Glutamatergic neuron (in vitro differentiated cells): ENCODE measurements at places on chromosomes 3 and 15.

DNA sequence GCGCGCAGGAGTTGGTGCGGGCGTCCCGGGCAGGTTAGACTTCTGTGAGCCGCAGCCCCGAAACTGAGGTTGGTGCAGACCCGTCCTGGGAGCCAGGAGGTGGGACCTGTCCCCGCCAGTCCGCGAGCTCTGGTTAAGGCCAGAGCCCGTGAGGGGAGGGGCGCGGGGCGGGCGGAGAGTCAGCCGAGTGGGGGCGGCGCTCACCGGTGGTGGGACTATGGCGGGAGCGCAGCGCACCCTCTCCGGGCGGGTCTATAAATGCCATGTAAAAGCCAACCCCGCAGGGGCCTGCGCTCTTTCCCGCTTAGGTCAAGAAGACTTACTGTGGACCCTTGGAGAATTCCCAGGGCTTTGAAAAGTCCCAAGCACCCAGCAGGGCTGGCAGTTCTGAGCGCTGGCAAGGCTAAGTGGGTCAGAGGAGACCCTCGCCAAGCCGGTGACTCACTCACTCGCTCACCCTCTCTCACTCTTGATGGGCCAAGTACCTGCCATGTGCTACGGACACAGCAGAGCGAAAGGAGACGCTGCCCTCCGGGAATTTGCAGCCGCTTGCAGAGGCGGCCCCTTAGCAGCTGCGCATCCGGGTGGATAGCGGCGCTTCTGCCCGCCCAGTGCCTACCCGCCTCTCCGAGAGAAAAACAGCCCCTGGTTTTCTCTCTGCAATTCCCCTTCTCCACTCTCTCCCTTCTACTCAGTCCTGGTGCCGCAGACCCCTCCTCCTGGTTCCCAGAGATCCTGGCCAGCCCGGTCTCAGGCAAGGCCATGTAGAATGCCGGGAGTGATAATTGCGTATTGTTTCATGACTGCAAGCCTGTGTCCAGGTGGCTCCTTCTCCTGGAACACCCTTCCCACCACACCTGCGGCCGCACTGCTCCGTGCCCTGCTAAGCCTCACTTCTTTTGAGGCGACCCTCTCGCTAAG, at the start of gene ALDH1L1:
TSS of gene ALDH1L1 (minus strand) at position 110 of the 921 bp plus-strand sequence. CDS start 19,607 bp downstream, outside the sequence.
- peak; percentile 59 for DNase-seq

- DNase-seq, result no peak
These were observed 16.0 kb downstream of the NEK10 start for GRCh38 chr3:27353221-27353620.

DNA sequence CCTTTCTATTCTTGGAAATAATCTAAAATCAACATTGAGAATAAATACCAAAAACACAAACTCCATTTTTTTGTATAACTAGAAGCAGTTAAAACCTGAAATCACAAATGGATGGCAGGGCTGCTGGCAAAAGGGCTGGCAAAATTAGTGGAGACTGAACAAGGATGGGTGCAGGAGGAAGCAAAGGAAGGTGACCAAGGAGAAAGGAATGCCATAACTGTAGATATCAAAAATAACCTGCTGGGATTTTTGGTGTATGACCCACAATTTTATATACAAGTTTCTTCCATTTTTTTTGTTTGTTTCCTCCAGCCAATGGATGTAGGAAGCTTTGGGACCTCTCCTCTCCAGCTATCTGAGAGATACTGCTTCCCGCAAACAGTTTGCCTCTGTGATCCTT, 12.7 kb downstream of the CFAP44 start:
- DNase-seq, result no peak

- DNase-seq, result no peak
These were observed 306.8 kb upstream of the ATP11B start for GRCh38 chr3:182486463-182486862.

GRCh38 chr3:2802429-2802828, 307.7 kb downstream of the IL5RA start:
- no peak for DNase-seq

DNA sequence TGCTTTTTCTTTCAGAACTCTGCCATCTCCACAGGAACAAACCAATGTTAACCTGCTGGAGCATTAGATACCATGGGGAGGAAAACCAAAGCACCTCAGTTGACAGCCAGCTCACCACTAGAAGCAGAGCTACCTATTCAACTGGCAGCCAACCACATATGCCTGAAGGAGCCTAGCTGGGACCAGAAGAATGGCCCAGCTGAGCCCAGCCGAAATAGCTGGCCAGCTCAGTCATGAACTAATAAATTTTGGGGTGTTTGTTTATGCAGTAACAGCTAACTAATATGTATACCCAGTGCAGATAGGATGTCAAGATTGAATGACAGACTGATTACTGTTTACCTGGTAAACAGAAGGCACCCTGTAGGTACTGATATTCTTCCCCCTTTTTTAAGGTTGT, 1117.5 kb downstream of the TBL1XR1 start:
- no peak for DNase-seq

GRCh38 chr3:127221446-127222035, 28.6 kb downstream of the PRR23E start:
- DNase-seq, result no peak

- no peak for DNase-seq
These were observed 74.1 kb downstream of the MESD start for GRCh38 chr15:80915472-80915871.

GRCh38 chr3:152352554-152352953, 83.8 kb downstream of the MBNL1 start:
- no peak for DNase-seq

GRCh38 chr15:40846841-40847222, 3.0 kb downstream of the SPINT1 start:
- DNase-seq, result no peak

- peak; percentile 28 for DNase-seq
These were observed 15.7 kb downstream of the CIDEC start for GRCh38 chr3:9864200-9864927.

DNA sequence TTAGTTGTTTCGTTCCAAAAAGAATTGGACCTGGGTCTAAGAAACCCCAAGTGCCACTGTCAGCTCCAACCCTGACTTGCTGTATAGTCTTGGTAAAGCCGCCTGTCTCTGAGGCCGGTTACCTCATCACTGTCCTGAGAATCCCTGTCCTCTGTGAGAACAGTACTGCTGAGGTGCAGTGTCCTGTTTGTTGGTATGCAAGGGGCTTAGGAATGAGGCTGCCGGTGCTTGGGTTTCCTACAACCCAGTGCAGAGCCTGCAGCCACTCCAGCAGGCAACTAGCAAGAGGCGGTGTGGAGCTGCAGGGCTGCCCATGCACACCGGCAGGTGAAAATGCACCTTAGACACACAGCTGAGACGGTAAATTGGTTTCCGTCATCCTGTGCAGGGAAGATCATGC, 52.0 kb upstream of the ATG7 start:
- DNase-seq, result no peak

- no peak for DNase-seq
These were observed 89.8 kb upstream of the CACNA2D3 start for GRCh38 chr3:54032598-54032997.

DNA sequence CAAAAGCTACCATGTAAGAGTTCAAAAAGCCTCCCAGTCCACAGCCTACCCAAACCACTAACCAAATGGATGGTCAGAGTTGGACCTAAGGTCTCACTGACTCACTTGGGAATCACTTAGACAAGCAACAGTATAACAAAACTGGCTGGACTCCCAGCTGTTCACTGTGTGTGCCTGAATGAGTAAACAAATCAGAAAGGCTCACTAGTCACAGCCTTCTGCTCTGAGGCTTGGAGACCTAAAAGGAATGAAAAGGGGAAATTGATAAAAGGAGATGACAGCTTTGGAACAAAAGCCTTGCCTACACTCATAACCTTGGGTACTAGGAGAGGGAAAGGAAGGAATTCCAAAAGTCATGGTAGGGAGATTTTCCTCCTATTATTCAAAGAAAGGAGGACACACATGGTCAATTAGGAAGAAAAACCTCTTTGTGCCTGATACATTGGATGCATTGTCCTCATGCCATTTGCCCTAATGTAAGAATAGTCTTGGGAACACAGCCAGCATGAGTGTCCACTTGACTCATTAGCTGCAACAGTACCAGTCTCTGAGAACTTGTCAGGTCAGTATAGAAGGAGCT, 92.3 kb downstream of the FRMD5 start:
- no peak for DNase-seq

GRCh38 chr3:184683234-184683633, 28.6 kb downstream of the MAGEF1 start:
- DNase-seq, result no peak

- no peak for DNase-seq
These were observed 393.6 kb upstream of the CDIN1 start for GRCh38 chr15:36185845-36186244.

- DNase-seq, result no peak
These were observed 153.6 kb upstream of the BHLHE40 start for GRCh38 chr3:4825436-4826236.

DNA sequence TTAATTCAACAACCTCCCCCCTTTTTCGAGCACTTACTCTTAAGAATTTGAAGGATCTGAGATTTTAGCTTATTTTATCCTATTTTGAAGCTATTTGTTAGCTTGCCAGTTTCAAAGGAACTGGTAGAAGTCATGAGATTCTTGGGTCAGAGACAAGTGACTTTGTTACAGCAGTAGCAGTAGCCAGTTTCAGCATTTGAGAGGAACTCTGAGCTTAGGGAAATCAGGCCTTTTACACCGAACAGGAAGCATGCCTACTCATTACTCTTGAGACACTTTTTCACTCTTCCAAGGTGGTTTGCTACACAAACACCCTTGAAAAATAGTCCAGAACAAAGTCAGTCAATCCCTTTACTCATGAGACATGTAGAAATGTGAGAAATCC, 24.5 kb upstream of the TM4SF1 start:
- no peak for DNase-seq

DNA sequence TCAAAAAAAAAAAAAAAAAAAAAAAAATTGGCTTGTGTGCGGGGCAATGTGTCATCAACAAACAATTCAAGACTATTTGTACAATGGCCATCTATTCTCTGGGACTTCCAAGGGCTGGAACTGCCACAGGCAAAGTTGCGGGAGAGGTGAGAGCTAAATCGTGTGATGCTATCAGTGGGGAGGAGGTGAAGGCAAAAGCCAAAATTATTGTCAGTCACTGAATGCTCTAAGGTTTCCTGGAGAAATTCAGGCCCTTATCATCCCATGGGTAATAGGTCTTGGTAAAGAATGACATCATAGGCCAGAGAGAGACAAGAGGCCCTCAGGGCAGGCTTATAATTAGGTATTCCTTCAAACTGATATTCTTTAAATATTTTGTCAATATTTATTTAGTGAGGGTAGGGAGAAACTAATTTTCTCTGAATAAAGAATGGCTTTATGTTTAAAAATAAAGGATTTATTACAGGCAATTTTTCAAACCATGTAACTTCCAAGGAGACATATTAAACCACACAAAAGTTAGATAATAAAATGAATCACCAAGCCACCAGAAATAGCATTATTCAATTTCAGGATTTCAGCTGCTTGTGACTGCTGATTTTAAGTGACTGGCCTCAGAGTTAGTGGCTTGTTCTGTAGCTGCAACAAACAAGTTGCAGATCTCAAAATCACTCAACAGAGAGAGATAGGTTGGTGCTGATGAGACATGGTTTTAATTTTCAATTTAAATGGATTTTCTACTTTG, 226.3 kb upstream of the MRPL3 start:
- DNase-seq, result no peak

DNA sequence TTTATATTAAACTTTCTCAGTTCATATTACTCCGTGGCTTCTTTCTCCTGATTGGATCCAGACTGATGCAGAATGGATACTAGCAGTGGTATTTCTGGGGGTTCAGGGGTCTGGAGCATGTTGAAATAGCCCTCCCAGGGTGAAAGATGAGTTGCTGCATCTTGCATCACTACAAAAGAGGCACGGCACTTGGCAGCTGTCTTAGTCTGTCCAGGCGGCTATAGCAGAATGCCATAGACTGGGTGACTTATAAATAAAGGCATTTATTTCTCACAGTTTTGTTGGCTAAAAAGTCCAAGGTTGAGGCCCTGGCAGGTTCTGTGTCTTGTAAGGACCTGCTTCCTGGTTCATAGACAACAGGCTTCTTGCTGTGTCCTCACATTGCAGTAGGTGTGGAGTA, 660 bp upstream of the BCL2L10 start:
- no peak for DNase-seq

GRCh38 chr3:16476636-16477035, 36.9 kb downstream of the RFTN1 start:
- DNase-seq, result no peak

DNA sequence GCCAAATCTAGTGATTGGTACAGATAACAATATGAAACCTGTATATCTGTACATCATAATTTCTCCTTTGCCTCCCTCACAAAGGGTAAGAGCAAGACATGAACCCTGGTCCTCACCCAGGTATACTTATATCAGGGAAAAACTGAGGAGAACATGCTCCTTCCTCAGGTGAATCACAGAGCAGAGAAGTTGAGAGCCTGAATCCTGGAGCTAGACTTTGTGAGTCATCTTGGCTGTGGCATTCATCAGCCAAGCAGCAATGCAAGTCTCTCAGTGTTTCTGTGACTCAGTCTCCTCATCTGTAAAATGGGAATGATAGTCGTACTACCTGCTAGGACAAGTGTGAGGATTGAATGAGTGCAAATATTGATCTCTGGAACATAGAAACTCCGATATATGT, 165.7 kb upstream of the ADAMTS9 start:
- DNase-seq, result no peak
